SHP77 (cell line): ENCODE measurements at places on chromosomes 7 and 10.
A peak's percentile ranks its signal among the peaks of the same experiment; 100 is the strongest.

DNA sequence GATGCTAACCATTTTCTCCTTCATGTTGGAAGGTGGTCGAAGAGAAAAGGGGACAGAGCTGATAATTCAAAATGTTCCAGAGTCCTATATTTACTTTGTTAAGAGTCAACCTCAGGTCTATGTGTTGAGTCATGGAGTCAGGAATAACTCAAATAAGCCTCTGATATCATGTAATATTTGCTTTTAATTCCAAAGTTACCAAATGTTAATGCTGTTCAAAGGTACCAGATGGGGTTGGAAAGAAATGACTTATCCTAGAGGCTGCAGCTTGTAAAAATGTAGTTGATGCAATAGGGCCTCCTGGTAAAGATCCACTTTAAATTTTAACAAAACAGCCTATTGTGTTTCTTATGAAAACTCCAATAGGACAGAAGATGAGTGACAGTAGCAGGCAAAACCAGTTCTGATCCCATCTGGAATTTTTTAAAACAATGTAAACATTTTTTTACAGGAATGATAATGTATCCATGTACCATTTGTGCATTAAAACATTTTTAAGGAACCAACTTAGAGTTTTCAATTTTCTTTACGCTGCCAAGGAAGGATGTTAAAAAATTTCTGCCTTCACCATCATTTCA lies 218.2 kb downstream of the ANK3 start:
- no peak for DNase-seq

GRCh38 chr7:131546583-131547141 lies 9.8 kb downstream of the PODXL start:
- peak; percentile 16 for DNase-seq

DNA sequence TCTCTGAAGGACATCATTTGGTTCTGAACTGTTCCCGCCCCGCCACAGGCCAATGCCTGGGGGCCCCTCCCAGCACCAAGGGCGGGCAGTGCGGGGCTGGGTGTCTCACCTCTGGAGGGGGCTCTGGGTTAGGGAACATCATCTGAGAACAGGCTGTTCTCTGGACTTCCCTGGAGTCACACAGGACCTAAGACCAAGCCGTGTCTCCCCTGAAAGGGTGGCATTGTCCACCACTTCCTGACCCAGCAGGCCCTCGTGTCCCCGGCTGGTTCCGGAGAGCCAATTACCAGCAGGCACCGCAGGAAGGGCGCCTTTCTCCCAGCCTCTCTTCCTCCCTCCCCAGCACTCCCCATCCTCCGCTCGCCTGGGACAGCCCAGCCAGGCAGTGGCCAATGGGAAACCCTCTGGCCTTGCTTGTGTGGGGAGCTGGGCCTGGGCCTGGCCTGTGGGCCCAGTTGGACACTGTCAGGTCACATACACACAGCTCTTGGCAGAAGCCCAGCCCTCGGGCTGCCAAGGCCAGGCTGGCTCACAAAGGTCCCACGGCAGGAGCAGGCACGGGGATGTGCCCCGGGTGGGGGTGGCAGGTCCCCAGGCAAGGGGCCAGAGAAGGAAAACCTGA lies 119.5 kb downstream of the SPDYE5 start:
- no peak for DNase-seq

- DNase-seq = no peak
Measured at GRCh38 chr7:150967349-150967748, 10.8 kb downstream of the KCNH2 start.

DNA sequence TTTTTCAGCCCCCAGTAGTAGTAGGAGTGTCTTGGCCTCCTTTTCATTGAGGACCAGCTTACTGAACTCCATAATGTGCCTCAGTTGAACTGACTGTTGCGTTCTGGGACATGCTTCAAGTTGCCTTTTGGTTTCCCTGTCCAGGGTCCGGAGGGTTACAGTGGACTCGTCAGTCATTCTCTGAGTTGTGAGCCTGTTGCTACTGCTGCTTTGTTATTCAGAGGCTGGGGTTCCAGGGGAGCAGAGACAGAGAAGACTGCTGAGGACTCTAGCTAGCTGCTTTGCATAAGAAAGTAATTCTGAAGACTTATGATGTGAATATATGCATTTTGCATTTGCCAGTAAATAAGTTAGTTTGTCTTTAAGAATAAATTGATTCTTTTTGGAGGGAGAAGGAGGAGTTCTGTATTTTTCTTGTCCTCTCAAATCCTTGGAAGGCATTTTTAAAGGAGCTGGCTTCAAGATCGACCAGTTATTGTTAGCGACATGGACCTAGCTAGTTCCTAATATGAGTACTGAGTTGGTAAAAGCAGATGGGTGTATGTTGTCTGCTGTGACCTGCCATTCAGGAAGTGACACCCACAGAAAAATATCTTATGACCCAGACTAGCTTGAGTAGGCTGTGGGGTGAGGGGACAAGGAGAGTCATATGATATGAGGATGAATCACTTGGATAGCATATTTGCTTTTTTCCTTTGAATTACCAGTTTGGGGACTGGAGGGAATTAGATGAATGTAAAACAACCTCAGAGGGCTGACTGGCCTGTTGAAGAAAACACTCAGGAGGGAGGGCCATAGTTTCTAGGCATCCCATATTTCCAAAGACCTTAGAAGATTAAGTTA lies 8.3 kb downstream of the PI4K2A start:
- DNase-seq = no peak

- no peak for DNase-seq
Measured at GRCh38 chr7:6500691-6501090, 50.6 kb downstream of the GRID2IP start.

- DNase-seq = no peak
Measured at GRCh38 chr10:128058106-128058749, 68.0 kb downstream of the MKI67 start.

DNA sequence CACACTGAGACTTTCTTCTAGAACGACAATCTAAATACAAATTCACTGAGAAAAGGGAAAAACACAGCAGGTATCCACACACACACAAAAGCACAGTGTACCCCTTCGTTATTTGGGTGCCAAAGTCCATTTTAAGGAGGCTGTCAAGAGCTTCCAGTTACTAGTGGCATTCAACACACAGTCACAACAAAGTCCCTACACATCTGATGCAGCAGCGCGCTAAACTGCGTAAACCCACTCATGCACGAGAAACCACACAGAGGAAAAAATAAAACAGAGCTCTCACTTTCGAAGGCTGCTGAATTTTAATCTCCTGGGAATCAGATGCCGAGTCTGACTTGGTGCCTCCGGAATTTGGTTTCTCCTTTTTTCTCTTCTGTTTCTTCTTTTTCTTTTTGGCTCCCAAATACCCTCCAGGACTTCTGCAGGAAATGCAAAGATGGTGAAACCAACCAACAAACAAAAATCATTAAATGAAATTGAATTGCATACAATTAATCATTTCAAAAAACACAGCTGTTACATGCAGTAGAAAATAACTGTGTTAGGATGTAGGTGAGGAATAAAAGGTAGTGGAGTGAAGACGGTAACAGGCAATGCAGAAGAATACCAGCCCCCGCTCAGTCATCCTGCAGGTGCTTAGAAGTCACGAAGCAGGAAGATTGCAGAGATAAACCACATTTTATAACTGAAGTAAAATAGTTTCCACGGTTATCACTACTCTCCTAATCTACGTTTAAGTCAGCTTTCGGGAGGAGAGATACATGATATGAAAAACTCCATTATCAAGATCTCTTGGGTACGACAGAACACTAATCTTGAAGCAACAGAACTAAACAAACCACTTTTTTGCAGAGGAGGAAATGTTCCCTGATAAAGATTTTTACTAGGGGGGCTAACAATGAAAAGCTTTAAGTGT lies 27.1 kb downstream of the NMT2 start:
- DNase-seq = no peak

- no peak for DNase-seq
Measured at GRCh38 chr10:109149666-109150350, 773.5 kb downstream of the XPNPEP1 start.

GRCh38 chr7:36209814-36210183 lies 56.7 kb downstream of the EEPD1 start:
- DNase-seq = no peak

DNA sequence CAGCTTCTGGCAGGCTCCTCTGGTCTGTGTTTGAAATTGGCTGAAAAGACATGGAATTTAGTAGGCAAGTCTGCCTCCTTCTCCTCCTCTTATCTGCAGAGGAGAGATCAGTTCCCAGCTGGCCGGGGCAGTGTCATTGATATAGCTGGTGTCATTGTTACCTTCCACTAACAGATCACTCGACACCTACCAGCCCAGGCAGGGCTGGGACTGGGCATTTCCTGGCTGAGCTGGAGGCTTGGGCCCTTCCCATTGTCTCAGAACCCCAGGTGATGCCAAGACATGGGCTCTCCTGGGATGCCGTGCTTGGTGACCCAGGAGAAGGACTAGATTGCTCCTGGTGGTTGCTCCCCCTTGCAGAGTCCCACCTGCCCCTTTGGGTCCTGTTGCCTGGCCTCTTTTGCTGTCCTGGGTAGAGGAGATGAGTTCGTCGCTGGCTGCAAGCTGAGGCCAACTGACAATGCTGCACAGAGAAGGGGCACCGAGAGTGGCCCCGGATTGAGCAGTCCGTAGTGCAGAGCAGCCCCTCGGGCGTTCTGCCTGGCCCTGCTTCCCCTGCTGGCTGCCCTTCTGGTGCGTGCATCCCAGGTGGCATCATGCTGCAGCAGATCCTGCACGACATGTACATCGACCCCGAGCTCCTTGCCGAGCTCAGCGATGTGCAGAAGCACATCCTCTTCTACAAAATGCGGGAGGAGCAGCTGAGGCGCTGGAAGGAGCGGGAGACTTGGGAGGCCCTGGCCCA lies at the start of gene SH2D4B:
TSS of gene SH2D4B (plus strand) at position 167 of the 745 bp plus-strand sequence. CDS start at position 597, 430 bp downstream.
- no peak for DNase-seq

GRCh38 chr10:101134299-101135127 lies 3.4 kb downstream of the TLX1 start:
- no peak for DNase-seq

GRCh38 chr7:25949736-25950487 lies 202.1 kb upstream of the NFE2L3 start:
- DNase-seq = no peak

- DNase-seq = no peak
Measured at GRCh38 chr7:88670536-88670935, 89.0 kb upstream of the ZNF804B start.

DNA sequence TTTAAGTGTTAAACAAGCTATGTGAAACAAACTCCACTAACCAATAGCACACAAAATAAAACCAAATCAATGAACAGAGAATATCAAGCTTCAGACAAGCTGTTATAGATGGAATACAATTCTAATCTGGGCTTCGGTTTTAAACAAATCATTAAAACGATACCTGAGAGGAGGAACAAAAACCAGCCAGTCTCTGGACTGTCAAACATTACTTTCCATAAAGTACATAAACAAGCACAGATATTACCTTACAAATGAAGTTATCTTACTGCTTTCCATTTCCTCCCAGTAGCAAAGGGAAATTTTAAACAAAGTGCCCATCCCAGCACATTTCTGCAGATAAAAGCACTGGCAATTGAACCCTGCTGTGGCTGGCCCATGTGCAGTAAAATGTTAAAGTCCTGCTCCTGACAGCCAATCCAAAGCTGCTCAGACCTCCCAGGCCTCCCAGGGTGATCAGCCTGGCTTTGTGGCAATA lies 128.0 kb downstream of the NRCAM start:
- DNase-seq = no peak

GRCh38 chr10:73424478-73424877 lies 8.9 kb downstream of the MSS51 start:
- no peak for DNase-seq

DNA sequence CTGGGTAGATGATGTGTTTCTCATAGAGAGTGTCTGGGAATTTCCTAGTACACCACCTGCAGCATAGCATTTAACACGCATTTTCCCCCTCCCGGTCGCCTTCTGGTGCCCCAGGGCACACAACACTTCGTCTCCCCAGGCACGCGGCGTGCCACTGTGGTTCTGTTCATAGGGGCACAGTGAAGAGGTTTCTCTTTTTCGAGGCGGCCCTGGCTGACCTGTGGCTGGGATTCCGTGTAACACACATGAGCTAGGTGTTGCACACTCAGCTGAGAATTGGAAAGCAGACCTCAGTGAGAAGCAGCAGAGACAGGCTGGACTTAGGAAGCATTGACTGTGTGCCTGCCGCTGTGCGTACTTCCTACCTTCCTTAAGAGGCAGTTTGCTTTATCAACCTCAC lies 214.3 kb upstream of the SHH start:
- DNase-seq = no peak
